ENCODE measurements at places on chromosomes 7 and 10.

- DNase-seq, result no peak
Observed at GRCh38 chr7:19405541-19405940, 260.3 kb upstream of the FERD3L start.

- no peak for DNase-seq
Observed at GRCh38 chr10:6738112-6738768, 158.2 kb upstream of the PRKCQ start.

DNA sequence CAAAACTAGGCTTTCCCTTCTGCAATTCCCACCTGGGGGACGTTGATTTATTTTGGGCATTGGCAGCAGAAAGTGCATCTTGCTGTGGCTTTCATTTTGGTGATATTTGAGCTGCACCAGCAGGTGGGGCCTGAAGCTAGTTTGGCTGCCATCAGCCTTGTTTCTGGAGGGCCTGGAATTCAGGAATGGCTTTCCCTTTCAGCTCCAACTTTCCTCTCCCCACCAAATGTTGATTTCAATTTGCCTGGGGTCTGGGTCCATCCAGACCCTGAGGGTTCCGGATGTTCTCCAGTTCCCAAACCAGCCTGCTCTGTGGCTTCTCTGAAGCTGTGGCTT, 640.4 kb downstream of the TYW1 start:
- DNase-seq, result no peak

- no peak for DNase-seq
Observed at GRCh38 chr10:21372651-21373410, 152.7 kb downstream of the SKIDA1 start.
